ENCODE measurements at places on chromosomes 7 and 10.
A peak's percentile ranks its signal among the peaks of the same experiment; 100 is the strongest.

DNA sequence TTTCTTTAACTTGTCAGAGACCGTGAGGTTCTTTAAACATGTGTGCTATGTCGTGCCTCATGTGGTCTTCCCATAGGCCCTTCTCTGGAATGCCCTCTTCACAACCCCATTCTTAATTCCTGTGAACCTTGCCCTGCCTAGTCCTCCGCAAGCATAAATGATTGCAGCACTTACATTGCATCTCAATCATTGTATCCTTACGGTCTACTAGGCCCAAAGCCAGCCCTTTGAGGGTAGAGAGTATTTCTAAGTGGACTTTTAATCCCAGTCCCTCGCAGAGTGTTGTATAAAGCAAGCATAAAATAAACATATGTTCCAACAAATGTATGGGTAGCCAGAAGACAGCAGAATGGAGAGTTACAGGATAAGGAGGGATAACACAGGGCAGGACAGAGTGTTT lies 92.1 kb upstream of the FAM133B start:
- no peak for DNase-seq

DNA sequence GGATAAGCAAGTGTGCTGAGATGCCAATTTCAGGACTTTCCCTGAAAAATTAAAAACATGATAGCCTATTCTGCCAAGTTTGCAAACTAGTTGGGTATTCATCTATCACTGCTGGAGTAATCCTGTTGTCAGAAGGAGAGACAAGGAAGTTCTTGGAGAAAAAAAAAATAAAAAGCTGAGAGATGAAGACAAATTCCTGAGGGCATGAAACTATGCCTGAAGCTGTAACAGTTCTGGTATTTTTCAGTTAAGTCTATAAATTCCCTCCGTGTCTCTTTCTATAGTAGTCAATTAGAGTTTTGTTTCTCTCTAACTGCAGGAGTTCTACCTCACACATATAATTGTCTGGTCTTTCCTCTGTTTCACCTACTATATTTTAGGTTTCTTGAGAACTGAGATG lies 95.7 kb downstream of the DGKB start:
- DNase-seq = peak; percentile 47

GRCh38 chr7:5426226-5426475 lies 2.5 kb upstream of the TNRC18 start:
- DNase-seq = no peak

DNA sequence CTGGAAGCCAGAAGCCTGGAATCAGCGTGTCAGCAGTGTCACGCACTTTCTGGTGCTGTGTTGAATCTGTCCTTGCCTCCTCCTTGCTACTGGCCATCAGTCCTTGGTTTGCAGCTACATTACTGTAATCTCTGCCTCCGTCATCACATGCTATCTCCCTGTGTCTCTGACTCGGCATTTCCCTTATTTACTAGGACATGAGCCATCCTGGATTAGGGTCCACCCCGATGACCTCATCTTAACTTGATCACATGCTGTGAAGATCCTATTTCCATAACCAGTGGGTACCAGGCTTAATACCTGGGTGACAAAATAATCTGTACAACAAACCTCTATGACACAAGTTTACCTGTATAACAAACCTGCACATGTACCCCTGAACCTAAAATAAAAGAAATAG lies 518.0 kb upstream of the KLF6 start:
- DNase-seq = no peak

- peak; percentile 48 for DNase-seq
Observed at GRCh38 chr7:6705959-6706665, 635 bp downstream of the ZNF12 start.

- no peak for DNase-seq
Observed at GRCh38 chr10:114053946-114054345, 10.3 kb downstream of the ADRB1 start.

DNA sequence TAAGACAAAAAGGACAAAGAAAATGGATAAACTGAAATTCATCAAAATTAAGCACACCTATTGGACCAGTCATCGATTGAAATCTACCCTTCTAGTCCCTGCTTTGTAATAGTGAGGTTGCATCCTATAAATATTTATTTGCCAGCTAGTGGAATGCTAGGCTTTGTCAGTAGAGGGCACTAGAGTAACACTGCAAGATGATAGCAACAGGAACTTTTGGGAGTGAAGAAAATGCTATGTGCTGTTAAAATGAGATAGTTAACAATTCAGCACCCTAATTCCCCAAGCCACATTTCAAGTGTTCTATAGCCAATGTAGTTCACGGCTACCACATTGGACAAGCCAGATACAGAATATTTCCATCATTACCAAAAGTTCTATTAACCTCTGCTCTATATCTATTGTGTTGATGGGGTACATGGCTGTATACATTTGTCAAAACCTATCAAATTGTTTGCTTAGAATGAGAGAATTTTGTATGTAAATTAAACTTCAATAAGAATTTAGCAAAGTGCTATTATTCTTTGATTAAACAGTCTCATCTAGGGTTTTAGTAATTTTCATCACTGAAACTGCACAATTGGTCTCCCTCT lies 69.8 kb downstream of the LSMEM1 start:
- peak; percentile 69 for DNase-seq

DNA sequence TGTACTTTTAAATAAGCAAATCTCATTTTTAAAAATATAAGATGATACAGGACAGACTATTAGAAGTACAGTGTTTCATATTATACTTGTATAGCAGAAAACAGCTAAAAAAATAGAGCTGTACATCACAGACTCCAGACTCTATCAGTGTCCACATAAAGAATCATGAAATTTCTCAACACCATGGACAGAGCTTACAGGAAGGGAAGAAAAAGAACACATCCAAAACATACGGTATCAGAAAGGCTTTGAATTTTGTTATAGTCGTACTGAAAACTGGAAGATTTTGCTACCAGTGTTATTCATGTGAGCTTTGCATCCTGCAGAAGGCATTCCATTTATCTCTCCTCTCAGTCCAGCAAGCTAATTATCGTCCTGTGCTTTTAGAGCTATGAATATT lies 183.2 kb upstream of the PTPRZ1 start:
- no peak for DNase-seq

DNA sequence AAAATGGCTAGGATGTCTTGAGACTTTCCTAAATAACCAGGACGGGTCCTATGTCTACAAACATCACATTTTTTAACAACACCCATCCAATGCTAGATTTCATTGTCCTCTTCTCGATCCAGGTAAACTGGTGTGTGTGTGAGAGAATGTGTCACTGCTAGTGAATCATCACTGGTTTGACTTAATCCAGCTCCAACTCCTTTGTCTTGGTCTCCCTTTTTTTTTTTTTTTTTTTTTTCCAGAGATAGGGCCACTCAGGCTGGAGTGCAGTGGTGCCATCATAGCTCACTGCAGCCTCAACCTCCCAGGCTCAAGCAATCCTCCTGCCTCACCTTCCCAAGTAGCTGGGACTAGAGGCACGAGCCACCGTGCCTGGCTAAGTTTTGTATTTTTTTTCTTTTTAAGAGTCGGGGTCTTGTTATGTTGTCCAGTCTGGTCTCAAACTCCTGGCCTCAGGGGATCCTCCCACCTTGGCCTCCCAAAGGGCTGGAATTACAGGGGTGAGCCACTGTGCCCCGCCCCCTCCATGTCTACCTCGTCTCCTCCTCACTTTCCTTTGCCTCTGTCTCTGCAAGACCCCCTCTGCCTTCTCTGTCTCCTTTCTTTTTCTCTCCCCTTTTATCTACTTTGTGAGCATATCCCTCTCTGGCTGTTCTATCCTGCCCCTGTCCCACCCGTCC lies 2.2 kb upstream of the UFSP1 start:
- DNase-seq = peak; percentile 86

- no peak for DNase-seq
Observed at GRCh38 chr7:351256-351655, 61.3 kb downstream of the FOXL3 start.

DNA sequence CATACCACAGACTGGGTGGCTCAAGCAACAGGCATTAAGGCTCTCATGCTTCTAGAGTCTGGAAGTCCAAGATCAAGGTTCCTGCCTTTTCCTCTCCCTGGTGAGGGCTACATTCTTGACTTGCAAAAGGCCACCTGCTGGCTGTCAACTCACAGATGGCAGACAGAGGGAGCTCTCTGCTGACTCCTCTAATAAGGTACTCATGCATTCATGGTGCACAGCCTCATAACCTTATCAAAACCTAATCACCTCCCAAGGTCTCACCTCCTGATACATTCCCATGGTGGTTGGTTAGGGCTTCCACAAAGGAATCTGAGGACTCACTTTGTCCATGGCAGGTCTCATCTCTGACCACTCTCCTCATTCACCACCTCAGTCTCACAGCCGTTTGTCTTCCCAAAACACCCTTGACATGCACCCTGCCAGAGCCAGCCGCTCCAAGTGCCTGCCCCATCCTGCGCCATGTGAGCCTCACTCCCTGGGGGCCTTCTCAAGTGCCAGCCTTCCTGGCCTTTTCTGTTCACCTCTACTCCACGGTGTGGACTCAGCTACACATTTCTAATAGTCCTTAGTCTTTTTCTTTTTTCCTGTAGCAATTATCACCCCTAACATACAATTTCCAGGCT lies 400.3 kb upstream of the ADARB2 start:
- DNase-seq = peak; percentile 60

DNA sequence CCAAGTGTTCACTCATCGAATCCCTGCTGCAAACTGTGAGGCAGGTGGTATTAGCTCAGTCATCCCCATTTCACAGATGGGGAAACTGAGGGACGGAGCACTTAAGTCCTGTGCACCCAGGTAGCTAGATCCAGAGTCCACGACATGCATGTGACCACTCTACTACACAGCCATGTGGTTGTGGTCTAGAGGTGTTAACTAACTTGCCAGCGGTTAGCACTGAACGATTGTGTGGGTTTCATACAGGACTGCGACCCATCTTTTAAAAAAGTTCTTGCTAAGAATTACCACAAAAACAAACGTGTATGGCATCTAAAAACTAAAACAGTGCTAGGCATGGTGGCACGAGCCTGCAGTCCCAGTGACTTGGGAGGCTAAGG lies 16.1 kb upstream of the ABCC2 start:
- no peak for DNase-seq

- no peak for DNase-seq
Observed at GRCh38 chr10:130389906-130390305, 253.7 kb downstream of the GLRX3 start.

DNA sequence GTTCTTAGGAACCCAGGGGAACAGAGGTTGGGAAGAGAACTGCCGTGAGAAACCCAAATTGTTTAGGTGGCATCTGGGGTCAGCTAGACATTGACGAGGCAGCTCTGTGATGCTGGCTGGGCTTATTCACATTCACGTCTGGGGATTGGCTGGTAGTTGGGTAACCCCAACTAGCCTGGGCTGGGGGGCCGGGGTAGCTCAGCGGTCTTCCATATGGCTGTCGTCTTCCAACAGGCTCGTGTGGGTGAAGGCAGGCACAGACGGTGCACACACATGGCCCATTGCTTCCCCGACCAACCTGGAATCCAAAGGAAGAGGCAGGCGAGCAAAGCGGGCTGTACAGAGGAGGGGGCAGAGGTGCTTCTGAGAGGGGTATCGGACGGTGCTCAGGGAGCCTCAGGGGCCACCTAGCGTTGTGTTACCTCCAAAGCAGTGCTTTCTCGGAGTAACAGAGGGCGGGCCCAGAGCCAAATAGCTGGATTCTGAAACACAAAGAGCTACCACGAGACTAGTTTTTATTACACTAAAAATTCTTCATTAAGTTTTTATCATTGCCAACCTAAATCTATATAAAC lies 34.5 kb downstream of the MKI67 start:
- DNase-seq = no peak

- peak; percentile 66 for DNase-seq
Observed at GRCh38 chr10:71771821-71772617, 1.3 kb downstream of the VSIR start.

- DNase-seq = no peak
Observed at GRCh38 chr10:25071227-25071626, 54.8 kb downstream of the THNSL1 start.

- no peak for DNase-seq
Observed at GRCh38 chr7:48058990-48059389, 23.6 kb downstream of the C7orf57 start.

- no peak for DNase-seq
Observed at GRCh38 chr7:99125505-99125865, 18.4 kb downstream of the SMURF1 start.

DNA sequence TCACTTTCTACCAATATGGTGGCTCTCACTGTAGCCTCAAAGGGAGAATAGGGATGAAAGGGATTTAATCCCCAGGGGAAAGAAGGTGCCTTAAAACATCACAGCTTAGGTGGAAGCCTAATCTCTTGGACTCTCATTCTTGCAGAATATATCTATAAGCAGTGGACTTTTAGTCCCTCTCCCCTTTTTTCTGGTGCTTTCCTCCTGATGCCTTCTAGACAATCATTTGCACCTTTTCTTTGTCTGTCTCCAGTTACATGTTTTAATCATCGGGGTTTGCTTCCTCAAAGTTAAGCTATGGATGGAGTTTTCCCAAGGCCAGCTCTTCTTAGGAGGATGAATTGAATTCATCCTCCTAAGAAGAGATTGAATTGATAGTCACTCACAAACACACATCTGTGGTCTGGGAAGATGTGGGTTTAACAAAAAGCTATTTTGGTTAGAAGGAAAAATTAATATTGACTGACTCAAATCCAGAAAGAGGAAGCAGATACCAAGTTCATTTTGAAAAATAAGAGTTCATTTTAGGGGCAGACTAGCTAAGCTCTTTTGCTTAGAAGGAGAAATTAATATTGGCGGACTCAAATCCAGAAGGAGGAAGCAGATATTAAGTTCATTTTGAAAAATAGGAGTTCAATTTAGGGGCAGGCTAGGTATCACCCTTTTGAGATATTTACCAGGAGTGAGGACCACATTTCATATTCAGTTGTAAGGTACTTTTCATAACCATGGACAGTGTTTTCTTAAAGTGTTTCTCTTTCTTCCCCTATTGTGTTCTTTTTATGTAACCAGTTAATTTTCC lies 35.2 kb upstream of the PLEKHS1 start:
- DNase-seq = no peak

DNA sequence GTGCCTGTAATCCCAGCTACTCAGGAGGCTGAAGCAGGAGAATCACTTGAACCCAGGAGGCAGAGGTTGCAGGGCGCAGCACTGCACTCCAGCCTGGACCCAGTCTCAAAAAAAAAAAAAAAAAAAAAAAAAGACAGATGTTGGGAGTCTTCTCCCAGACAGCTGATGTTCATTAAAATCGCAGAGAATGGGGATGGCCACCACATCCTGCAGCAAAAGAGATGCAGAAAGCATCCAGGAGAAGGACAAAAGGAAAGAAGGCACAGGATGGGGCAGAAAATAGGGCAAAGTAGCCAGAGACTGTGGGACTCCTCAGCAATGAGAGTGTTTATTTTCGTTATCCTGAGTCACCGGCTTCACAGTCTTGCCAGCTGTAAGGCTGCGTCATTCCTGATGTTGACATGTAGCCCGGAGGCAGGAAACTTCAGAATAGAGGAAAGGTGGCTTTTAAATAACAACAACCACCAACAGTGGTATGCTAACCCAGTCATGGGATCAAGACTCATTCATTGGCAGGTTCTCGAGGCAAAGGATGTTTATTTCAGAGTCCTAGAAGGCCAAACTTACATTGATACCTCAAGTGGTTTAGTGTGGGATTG lies 149.5 kb upstream of the SVIL start:
- peak; percentile 95 for DNase-seq

GRCh38 chr7:40436710-40437109 lies 301.9 kb downstream of the SUGCT start:
- DNase-seq = no peak

GRCh38 chr10:102375250-102375649 lies 20.3 kb upstream of the NFKB2 start:
- no peak for DNase-seq

GRCh38 chr10:70596110-70596798 lies 6.3 kb downstream of the PRF1 start:
- no peak for DNase-seq

Measured in kidney tubule cell (primary cell).